ENCODE measurements at places on chromosomes 3 and 15.

GRCh38 chr15:41561777-41562145 lies 2.7 kb downstream of the TYRO3 start:
- DNase-seq, result peak; percentile 83

DNA sequence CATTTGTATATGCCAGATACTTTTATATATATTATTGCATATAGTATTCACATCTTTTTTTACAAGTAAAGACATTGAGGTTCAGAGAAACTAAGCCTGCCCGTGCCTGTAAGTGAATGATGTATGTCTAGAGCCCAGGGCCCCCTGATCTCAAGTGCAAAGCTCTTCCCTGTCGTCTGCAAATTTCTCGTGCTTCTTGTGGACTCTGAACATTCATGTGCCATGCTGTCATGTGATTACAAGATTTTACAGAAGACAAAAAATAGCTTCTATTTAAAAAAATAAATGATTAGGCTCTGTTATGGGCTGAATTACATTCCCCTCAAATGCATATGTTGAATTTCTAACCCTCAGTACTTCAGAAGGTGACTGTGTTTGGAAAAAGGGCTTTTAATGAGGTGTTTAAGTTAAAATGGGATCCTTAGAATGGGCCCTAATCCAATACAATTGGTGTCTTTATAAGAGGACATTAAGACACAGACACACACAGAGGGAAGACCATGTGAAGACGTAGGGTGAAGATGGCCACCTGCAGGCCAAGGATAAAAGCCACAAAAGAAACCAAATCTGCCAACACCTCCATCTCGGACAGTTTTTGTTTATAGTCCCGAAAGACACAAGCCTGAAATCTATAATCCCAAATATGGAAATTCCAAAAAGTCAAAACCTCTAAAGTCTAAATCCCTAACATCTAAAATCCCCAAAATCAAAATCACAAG lies 3.9 kb upstream of the MASP1 start:
- DNase-seq, result peak; percentile 59

- no peak for DNase-seq
Measured at GRCh38 chr3:69719587-69720122, 19.6 kb upstream of the MITF start.

DNA sequence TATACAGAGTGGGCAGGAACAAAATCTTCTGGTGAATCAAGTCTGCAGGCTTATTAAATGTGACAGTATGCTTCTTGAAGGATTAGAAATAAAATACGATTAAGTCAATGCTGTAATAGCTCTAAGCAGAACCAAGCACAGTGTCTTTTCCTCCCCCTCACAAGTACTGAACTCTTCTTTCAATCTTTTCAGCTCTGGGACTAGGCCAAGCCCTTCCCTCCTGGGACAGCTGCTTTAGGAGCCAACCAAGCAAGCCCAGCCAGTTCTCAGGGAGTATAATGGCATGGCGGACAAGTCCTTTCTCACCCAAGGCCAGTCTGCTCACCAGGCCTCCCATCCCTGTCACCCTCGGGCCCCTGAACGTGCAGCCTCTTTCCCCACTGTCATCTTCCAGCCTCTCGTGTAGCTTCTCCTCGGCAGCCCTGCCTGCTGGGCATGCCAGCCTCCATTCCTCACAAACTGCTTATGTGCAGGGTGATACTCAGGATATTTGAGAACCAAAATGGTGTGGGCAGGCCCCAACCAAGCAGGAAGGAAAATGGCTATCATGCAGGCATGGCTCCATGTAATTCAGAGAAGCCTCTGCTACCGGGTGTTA lies 8.4 kb upstream of the PPP1R2 start:
- DNase-seq, result peak; percentile 16

DNA sequence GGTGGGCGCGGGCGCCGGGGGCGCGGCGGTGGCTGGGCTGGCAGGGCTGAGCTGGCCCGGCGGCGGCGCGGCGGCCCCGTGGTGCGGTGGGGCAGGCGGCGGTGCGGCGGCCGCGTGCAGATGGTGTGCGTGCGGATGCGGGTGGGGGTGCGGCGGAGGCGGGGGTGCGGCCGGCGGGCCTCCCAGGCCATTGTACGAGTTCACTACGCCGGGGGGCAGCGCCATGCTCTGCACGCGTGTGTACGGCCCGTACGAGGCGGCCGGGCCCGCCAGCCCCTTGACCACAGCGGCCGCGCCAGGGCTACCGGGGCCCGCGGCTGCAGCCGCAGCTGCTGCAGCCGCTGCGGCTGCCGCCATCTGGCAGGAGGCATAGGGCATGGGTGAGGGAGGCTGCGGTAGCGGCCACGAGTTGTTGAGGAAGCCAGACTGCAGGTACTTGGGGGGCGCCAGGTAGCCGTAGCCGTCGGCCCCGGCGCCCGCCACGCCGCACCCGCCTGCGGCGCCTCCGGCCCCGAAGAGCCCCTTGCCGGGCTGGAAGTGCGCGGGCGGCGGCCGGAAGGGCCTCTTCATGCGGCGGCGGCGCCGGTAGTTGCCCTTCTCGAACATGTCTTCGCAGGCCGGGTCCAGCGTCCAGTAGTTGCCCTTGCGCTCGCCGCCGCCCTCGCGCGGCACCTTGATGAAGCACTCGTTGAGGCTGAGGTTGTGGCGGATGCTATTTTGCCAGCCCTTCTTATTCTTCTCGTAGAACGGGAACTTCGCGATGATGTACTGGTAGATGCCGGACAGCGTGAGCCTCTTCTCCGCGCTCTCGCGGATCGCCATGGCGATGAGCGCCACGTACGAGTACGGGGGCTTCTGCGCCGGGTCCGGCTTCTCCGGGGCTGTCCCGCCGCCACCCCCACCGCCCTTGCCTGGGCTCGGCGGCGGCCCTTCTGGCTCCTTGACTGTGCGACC lies 951 bp downstream of the FOXL2 start:
- peak; percentile 46 for DNase-seq

DNA sequence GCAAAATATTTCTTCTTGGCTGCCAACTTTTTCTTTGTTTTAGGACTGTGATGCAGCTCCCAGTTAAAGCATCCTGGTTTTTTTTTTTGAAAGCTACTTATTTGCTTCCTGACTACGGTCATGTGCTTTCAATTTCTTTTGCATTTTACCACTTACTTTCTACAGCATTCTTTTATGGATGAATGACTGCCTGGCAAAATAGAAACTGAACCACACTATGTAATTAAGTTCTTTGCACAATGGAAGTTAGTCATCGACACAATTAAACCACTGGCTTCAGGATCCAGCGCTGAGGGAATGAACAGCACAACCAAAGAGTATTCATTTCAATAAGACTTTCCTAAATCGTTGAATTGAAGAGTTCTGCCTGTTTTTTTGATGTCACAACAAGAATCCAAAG lies 82.2 kb upstream of the EPHA3 start:
- peak; percentile 54 for DNase-seq

DNA sequence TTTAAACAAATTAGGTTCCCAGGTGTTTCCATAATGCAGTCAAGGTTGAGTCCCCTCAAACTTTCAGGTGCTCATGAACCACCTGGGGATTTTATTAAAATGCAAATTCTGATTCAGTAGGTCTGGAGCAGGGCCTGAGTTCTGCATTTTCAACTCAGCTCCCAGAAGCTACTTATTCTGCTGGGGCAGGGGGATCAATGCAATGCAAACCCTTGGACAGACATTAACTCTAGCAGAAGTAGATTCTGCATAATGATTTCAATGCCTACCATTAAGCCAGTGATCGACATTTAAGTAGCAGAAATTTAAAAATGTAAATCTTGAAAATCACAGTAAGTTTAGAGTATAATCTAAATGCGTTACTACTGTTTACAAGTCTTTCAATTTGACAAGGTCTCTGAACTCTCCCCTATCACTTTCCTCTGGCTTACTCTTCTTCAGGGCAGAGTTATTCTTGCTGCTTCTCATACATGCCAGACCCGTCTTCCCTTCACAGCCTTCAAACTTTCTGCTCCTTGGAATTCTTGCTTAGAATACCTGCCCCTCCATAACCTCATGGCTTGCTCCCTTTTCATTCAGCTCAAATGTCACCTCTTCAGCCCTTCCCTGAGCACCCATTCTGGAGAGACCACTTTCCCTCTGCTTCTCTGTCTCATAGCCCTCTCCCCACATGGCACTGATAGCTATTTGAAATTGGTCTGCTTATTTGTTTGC lies 19.3 kb upstream of the DPPA4 start:
- no peak for DNase-seq

Measured in choroid plexus epithelial cell (primary cell).